Lower lobe of right lung (tissue), 2 donors: ENCODE measurements at places on chromosomes 1 and 21. TPM values are rescaled to one million over a fixed set of nuclear protein-coding genes. Genes with fewer than 3 reads are reported as not detected.

DNA sequence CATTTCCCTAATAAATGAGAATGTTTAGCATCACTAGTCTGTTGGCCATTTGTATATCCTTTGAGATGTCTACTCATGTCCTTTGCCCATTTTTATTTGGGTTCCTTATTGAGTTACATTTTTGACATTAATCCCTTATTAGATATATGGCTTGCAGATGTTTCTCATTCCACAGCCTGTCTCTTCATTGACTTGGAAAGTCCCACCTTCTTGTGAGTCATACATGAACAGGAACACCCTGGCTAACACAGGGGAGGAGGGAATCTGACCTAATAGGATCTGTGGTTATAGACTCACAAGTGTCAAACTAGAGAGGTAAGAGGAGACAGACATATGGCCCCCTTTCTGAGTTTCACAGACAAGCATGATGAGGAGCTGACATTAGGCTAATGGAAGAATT, 11.5 kb downstream of the ZP4 start:
- no peaks in the 10 kb centered on the region for H3K4me1 ChIP-seq
- no peak overlapping the region for H3K27ac ChIP-seq
- H3K36me3 ChIP-seq, result no peaks in the 10 kb centered on the region
- no peaks in the 10 kb centered on the region for H3K27me3 ChIP-seq
- DNase-seq, result no peak
- H3K4me3 ChIP-seq, result no peak overlapping the region

- DNase-seq, result no peak
- no peak overlapping the region for H3K27ac ChIP-seq
- H3K27me3 ChIP-seq, result no peaks in the 10 kb centered on the region
- peaks cover 98% of the 10 kb centered on the region for H3K36me3 ChIP-seq
Observed at GRCh38 chr1:21831454-21831970, 19.4 kb downstream of the LDLRAD2 start.

The AMPD1 gene
- 0.21 TPM for total RNA-seq

The H3-3A gene
- total RNA-seq, result 504 TPM

DNA sequence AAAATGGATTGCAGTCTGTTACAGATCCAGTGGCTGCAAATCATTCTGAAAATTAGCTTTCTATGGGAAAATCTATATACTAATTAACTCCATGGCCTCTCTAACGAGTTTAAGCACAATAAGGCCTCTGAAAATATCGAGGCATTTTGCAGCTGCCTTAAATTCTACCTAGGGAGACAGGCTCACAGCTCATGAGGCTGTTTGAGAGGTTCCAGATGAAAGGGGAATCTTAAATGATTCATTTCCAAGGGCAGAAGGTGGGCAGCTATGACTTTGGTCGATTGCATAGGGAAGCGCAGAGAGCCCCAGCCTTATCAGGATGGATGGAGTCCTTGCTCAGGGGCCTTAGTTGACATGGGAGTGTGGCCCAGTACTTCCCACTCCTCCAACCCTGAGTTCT, 216.8 kb upstream of the POU3F1 start:
- H3K27ac ChIP-seq, result no peak overlapping the region
- no peaks in the 10 kb centered on the region for H3K27me3 ChIP-seq
- no peak for DNase-seq
- no peaks in the 10 kb centered on the region for H3K4me1 ChIP-seq

The MMP23B gene
- total RNA-seq, result 27.2 TPM

- H3K27ac ChIP-seq, result no peak overlapping the region
- no peaks in the 10 kb centered on the region for H3K27me3 ChIP-seq
- H3K36me3 ChIP-seq, result no peaks in the 10 kb centered on the region
- H3K4me3 ChIP-seq, result no peak overlapping the region
- no peak for DNase-seq
Observed at GRCh38 chr1:155043301-155043702, 7.8 kb upstream of the ADAM15 start.

The BTBD19 gene
- 8.7 TPM for total RNA-seq

GRCh38 chr1:68916221-68916902, 419.5 kb upstream of the DEPDC1 start:
- no peak overlapping the region for H3K27ac ChIP-seq
- no peaks in the 10 kb centered on the region for H3K36me3 ChIP-seq
- H3K4me3 ChIP-seq, result no peak overlapping the region

GRCh38 chr1:46646844-46647243, 21.3 kb downstream of the ATPAF1 start:
- no peak overlapping the region for H3K27ac ChIP-seq
- no peaks in the 10 kb centered on the region for H3K27me3 ChIP-seq
- H3K4me3 ChIP-seq, result no peak overlapping the region

GRCh38 chr21:37821092-37821491, 95.2 kb downstream of the KCNJ6 start:
- H3K4me3 ChIP-seq, result no peak overlapping the region
- H3K27ac ChIP-seq, result no peak overlapping the region
- no peaks in the 10 kb centered on the region for H3K36me3 ChIP-seq
- H3K27me3 ChIP-seq, result no peaks in the 10 kb centered on the region

- no peaks in the 10 kb centered on the region for H3K36me3 ChIP-seq
- H3K4me1 ChIP-seq, result peaks cover 11% of the 10 kb centered on the region
- DNase-seq, result peak; percentile 91
- H3K27ac ChIP-seq, result no peak overlapping the region
- H3K4me3 ChIP-seq, result peak overlapping the region; percentile 28
Observed at GRCh38 chr1:211698161-211699026, 23.0 kb upstream of the NEK2 start.

DNA sequence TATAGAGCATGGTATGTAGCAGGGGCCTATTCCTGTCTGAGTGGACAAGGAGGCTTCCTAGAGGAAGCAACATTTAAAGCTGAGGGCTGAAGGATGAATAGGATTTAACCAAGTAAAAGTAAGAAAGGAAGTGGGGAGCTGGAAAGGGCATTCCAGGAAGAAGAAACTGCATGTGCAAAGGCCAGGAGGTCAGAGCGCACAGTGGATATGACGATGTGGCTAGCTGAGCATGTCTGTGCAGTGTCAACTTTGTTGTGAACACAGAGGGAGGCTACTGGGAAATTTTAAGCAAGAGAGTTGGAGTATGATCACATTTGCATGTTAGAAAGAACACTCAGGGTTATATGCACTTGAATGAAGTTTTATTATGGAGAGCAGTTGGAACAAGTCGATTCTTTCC, 28.6 kb upstream of the JUN start:
- no peak overlapping the region for H3K27ac ChIP-seq
- no peak overlapping the region for H3K4me3 ChIP-seq
- no peak for DNase-seq
- H3K27me3 ChIP-seq, result no peaks in the 10 kb centered on the region

The SH2D5 gene
- total RNA-seq, result not detected

DNA sequence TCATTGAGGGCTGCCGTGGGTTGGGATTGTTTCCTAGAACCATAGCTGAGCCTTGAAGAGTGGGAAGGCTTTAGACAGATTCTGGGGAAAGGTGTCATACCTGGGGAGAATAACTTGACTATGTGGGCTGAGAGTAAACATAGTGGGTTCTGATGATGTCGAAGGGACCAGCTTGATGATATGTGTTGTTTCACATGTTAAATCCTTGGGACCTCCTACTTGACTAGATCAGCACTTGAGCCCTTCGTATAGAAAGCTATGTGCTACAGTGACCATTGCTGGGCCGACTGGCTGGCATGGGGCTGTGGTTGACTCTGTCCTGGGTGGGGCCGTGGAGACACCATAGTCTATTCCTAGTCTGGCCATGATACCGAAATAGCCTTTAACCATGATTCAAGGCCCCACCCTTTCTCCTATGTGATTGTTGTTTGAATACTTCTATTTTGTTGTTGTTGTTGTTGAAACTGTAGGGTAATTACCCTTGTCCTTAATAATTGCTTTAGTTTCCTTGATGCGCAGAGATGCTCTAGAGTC, 423.5 kb downstream of the CAMTA1 start:
- no peaks in the 10 kb centered on the region for H3K4me1 ChIP-seq
- no peaks in the 10 kb centered on the region for H3K36me3 ChIP-seq
- H3K4me3 ChIP-seq, result no peak overlapping the region
- no peak overlapping the region for H3K27ac ChIP-seq
- H3K27me3 ChIP-seq, result peaks cover 15% of the 10 kb centered on the region

GRCh38 chr1:239997515-239998311, 94.0 kb upstream of the FMN2 start:
- no peak overlapping the region for H3K27ac ChIP-seq
- H3K27me3 ChIP-seq, result peaks cover 62% of the 10 kb centered on the region
- no peaks in the 10 kb centered on the region for H3K36me3 ChIP-seq
- H3K4me3 ChIP-seq, result peak overlapping the region; percentile 42
- DNase-seq, result no peak

GRCh38 chr1:231727171-231727570, 100.6 kb downstream of the DISC1 start:
- no peaks in the 10 kb centered on the region for H3K36me3 ChIP-seq
- H3K27me3 ChIP-seq, result no peaks in the 10 kb centered on the region
- no peak for DNase-seq
- H3K4me3 ChIP-seq, result no peak overlapping the region
- H3K27ac ChIP-seq, result no peak overlapping the region

- H3K27ac ChIP-seq, result no peak overlapping the region
- no peak for DNase-seq
- H3K4me1 ChIP-seq, result no peaks in the 10 kb centered on the region
- no peaks in the 10 kb centered on the region for H3K27me3 ChIP-seq
Observed at GRCh38 chr1:161887730-161888287, 121.7 kb downstream of the ATF6 start.

DNA sequence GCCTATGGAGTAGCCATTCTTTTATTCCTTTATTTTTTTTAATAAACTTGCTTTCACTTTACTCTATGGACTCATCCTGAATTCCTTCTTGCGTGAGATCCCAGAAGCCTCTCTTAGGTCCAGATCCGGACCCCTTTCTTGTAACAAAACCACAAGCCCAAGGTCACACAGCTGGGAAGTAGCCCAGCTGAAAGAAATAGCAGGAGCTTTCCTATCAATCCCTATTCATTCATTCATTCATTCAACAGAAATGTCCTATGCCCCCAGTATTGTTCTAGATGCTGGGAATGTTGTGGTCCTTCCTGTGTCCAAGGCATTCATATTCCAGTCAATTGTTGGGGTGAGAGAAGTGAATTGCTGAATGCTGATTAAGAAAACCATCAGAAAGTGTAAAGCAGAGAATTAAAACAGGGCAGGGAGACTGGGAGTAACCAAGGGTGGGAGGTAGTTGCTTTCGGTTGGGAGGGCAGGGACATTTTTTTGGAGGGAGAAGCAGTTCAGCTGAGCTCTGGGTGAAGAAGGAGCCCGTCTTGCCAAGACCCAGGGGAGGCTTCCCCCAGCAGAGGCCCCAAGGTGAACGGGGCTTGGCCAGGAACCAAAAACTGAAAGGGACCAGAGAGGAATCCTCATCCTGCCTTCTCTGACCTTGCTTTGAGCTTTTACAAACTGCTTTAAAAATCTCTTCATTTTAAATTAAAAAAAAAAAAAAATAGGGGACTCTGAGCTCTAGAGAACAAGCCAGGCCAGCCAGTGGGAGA, 10.8 kb downstream of the PLA2G2D start:
- no peak overlapping the region for H3K27ac ChIP-seq
- no peaks in the 10 kb centered on the region for H3K36me3 ChIP-seq
- H3K4me1 ChIP-seq, result peaks cover 5% of the 10 kb centered on the region
- H3K27me3 ChIP-seq, result peaks cover 6% of the 10 kb centered on the region

DNA sequence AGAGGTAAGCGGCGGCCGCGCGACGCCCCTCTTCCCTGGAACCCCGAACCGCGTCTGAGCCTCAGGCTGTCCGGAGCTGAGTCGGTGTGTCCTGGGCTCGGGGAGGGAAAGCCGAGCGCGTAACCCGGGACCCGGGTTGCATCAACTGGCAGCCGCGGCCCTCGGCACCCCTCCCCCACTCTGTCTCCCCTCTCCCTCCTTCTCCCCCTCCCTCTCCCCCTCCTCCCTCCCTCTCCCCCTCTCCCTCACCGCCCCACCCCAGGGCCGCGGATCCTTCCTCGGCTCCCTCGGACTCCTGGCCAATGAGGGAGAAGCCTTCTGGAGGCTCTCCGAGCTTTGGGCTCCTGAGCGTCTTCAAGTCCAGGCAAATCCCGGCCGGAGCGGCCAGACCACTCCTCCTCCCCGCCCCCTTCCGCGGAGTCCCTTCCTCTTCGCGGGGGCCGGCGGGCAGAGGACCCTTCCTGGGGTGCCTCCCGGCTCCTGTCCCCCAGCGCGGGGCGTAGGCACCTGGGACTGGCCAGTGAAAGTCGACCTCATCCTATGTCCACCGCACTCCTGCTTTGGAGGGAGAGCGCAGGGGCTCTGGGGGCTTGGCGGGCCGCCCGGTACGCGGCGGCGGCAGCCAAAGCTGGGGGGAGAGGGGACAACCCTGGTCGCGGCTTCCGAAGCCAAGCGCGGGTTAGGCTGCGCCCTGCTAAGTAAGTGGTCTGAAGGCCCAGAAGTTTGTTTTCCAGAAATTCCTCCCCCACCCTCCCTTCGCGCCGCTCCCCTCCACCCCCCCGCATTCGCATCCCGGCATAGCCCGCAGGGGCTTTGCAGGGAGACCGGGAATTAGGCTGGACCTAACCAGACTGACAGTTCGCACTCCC, 850 bp downstream of the SESN2 start:
- peak; percentile 79 for DNase-seq
- peaks cover 44% of the 10 kb centered on the region for H3K4me1 ChIP-seq
- H3K27ac ChIP-seq, result peak overlapping the region; percentile 86
- no peaks in the 10 kb centered on the region for H3K36me3 ChIP-seq
- no peaks in the 10 kb centered on the region for H3K27me3 ChIP-seq
- H3K4me3 ChIP-seq, result peak overlapping the region; percentile 93

The RABGGTB gene
- total RNA-seq, result 82.5 TPM

DNA sequence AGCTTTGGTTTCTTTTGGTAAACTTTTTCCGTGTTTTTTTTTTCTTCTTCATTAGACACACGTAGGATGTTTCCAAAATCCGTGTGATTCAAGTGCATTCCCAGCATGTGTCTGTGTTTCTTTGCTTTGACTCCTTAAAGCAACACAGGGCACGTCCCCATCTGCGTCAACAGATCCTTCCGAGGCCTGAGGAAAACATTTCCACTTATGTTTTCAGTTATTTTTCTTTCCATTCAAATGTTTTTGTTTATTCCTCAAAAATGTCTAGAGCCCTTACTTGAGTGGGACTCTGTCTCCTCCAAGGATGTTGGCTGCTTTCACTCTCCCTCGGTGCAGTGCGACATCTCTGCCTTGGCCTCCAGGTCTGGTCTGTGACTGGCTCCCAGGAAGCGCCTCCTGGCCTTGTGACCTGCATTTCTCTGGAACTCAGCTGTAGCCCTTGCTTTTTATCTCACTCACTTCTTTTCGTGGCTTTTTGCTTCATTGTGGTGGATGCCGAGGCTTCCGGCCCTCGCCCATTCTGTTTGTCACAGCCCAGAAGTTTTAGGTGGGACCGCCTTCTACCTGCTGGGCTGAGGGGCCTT, 31.3 kb upstream of the SLC19A1 start:
- H3K4me1 ChIP-seq, result peaks cover 10% of the 10 kb centered on the region
- no peak overlapping the region for H3K4me3 ChIP-seq
